Right ventricle myocardium superior (tissue), 1 donor: ENCODE measurements at places on chromosomes 1 and 21. TPM values are rescaled to one million over a fixed set of nuclear protein-coding genes. Genes with fewer than 3 reads are reported as not detected.

DNA sequence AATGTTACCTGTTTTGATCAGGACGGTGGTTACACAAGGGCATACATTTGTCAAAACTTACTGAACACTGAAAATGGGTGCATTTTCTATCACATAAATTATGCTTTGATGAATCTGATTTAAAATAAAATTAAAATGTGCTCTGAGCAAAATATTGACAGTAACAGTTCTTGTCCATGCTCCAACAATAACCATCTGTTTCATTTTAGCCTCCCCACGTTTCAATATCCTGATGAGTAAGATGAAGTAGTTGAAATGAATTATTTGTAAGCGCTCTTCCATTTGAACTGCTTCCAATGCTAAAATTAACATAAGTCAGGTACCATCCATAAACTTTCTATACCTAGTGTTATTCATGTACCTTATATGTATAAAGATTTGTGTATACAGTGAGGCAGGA lies 365.4 kb downstream of the LTN1 start:
- no peak for DNase-seq

GRCh38 chr1:8477983-8478362 lies 160.1 kb downstream of the SLC45A1 start:
- DNase-seq: no peak

- DNase-seq: no peak
Observed at GRCh38 chr1:159005676-159006075, 4.0 kb upstream of the IFI16 start.

GRCh38 chr21:34498623-34499022 lies 13.4 kb downstream of the KCNE1 start:
- no peak for DNase-seq

DNA sequence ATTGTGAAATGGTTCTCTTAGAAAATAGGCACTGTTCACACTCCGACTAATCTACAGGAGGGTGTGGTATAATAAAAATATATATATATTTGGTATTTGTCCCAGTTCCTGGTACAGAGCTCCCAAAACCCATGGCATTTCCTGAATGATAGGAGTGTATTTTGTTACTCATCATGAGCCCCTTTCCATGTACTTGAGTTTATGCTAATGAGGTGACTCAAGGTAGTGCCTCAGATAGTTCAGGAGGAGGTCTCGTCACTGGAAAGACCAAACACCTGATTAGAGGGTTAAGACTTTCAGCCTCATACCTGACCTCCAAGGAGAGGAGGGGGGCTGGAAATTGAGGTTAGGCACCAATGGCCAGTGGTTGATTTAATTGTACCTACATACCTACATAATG lies 57.9 kb downstream of the TTC3 start:
- no peak for DNase-seq

- DNase-seq: no peak
Observed at GRCh38 chr1:103529746-103530145, 4.2 kb downstream of the RNPC3 start.

DNA sequence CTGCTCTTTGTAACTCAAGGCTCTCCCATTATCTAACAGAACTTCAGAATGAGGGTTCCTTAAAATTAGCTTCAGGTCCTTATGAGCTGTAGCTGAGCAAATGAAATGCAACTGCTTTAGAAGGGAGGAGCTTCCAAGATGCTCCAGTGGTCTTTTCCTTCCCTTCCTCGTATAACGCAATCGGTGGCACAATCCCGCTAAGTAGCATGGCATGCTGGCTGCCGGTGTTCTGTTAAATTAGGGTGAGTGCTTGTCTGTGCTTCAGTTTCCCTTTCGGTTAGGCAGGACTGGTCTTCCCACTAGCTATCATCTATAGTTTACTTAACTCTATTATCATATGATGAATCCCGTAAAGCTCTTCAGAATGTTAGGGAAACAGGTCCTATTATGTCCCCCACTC lies 917 bp downstream of the KIAA0040 start:
- no peak for DNase-seq

DNA sequence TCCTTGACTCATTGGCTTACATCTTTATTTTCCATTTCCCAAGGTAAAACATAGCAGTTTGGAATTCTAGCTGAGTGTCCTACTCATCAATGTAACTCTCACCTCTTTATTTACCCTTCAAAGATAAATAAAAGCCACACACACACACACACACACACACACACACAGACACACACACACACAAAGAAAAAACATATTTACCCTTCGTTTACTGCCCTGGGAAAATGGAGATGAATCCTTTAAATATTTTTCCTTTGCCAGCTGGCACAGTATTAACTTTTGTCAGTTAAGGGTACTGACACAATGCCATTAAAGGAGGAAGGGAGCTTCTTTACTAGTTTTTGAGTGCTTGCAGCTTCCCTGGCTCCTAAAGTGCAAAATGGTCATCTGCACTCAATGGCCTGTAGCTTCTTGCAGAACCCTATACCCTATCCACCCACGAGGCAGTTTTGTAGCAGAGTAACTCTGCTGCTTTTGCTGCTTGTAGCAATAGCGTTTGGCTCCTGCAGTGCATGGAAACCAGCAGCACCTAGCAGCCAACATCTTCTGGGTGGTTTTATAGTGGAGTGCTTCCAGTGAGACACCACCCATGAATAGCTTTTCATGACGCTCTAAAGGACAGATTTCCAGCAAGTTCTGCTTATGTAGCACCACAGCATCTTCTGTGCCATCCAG lies 103.7 kb downstream of the HS2ST1 start:
- DNase-seq: no peak

DNA sequence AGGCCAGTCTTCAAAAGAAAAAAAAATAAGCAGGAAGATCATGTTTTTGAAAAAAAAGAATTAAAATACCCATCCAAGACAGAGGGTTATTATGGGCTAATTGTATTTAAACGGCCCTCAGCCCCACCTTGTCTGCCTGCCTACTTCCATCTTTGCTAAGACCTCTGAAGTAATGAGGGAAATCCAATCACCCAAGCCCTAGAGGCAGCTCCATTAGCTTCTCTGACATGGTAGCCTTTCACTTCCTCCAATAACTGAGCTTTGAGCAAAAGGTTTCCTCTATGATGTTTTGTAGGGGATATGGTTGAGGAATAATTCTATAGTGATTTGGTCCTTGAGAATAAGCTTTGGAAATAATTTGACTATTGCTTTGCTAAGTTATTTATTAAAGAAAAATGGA lies 178.2 kb upstream of the SGIP1 start:
- no peak for DNase-seq

- DNase-seq: no peak
Observed at GRCh38 chr1:107459204-107459904, 318.5 kb downstream of the NTNG1 start.

DNA sequence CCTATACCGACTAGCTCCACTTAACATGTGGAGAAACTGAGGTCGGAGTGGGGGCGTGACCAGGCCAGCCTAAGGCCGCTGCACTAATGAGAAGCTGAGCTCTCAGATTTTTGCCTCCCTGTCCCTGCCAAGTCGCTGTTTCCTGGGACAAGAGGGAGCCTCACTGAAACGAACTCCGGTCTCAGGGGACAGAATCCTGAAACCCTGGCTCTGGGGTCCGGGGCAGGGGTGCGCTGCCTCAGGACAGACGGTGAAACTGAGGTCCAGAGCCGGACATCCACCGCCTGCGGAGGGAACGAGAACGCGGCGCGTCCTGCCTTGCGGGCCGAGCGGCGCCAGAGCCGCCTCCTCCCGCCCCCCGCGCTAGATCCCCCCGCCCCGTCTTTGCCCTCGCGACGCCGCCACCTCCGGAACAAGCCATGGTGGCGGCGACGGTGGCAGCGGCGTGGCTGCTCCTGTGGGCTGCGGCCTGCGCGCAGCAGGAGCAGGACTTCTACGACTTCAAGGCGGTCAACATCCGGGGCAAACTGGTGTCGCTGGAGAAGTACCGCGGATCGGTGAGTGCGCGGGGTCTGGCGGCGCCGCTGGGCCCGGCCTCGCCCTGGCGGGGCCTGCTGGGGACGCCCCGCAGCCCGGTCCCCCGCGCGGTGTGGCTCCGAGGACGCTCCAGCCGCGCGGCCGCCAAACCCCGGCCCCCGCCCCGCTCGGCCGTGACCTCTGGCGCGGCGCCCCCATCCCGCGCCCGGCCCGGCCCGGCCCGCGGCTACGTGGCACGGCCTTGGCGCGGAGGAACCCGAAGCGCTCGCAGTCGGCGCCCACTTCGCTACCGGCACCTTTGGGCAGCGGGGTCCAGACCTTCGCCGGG lies at the start of gene GPX7:
GPX7 (plus strand) TSS at position 381 of the 865 bp plus-strand sequence; CDS start at position 420, 39 bp downstream.
- peak; percentile 63 for DNase-seq

- DNase-seq: no peak
Observed at GRCh38 chr1:31639543-31639942, 5.1 kb downstream of the PEF1 start.

DNA sequence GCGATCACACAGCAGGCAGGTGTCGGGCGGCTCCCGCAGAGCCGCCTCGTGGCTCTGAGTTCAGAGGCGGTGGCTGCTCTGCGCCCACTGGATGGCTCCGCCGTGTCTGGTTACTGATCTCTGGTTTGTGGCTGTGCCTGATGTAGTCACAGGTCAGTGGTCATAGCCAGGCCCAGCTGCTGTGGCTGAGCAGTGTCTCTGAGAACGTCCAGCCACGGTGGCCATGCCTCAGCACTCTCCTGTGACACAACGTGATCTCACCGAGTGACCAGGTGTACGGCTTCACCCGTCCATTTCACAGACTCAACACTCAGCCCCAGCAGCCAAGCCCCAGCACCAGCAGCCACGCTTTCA lies 61.2 kb downstream of the KCNN3 start:
- DNase-seq: no peak

Gene FAM78B
- 4.2 TPM for total RNA-seq

Gene KCNK2
- total RNA-seq: 0.27 TPM

Gene THEM5
- not detected for total RNA-seq

Gene ST6GALNAC5
- 0.46 TPM for total RNA-seq

Gene CD164L2
- total RNA-seq: not detected

Gene ARHGEF10L
- 55.6 TPM for total RNA-seq

Gene APCS
- 0.32 TPM for total RNA-seq

Gene UBE4B
- total RNA-seq: 74.3 TPM

Gene NES
- total RNA-seq: 103 TPM
